Activated gamma-delta T cell treated with Interleukin-2 at 50 U/mL for 16 hours (primary cell): ENCODE measurements at places on chromosomes 6 and 20.

- no peak for DNase-seq
These were observed 229.4 kb upstream of the CEP162 start for GRCh38 chr6:84456803-84457202.

GRCh38 chr6:30742316-30743098, at the start of gene FLOT1:
FLOT1 (minus strand) TSS chr6:30742687; CDS start chr6:30742189, 498 bp downstream.
- DNase-seq: peak; percentile 86

- DNase-seq: no peak
These were observed 545 bp downstream of the FNDC1 start for GRCh38 chr6:159169557-159170332.

DNA sequence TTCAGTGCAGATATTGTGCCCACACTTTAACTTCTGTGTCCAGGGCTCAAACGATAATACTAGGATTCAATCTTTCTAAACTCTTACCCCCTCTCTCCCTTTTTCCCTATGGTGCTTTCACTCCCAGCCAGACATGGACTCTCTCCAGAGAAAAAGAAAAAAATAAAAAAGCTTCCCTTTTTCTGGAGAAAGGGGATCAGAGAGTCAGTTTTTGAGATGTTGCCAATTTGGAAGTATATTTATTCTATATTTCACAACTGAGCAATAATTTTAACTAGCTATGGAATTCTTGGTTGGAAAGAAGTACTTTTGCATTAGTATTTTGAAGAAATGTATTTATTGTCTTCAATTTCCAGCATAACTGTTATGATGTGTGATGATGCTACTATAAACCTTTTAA, 72.2 kb upstream of the ZFP64 start:
- no peak for DNase-seq

- DNase-seq: no peak
These were observed 44.7 kb downstream of the FRK start for GRCh38 chr6:116015983-116016382.

- DNase-seq: no peak
These were observed 33.4 kb upstream of the ZMYND8 start for GRCh38 chr20:47389867-47390347.

GRCh38 chr6:161444464-161444863, 170.6 kb upstream of the AGPAT4 start:
- no peak for DNase-seq

DNA sequence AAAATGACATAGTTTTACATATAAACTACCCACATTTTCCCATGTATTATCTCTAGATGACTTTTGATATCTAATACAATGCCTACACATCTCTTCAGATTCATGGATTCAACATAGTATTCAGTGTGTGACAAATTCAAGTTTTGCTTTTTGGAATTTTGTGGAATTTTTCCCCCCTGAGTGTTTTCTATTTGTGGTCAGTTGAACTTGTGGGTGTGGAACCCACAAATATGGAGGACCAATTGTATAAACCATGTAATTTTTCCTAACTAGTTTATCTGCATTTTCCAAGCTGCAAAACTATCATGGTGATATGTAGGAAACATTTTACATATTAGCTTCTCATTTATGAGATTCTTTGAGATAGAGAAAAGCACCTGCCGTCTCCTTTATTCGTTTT, 374.3 kb upstream of the SOX4 start:
- DNase-seq: no peak

- no peak for DNase-seq
These were observed 57.5 kb downstream of the LIN28B start for GRCh38 chr6:105014448-105014847.

DNA sequence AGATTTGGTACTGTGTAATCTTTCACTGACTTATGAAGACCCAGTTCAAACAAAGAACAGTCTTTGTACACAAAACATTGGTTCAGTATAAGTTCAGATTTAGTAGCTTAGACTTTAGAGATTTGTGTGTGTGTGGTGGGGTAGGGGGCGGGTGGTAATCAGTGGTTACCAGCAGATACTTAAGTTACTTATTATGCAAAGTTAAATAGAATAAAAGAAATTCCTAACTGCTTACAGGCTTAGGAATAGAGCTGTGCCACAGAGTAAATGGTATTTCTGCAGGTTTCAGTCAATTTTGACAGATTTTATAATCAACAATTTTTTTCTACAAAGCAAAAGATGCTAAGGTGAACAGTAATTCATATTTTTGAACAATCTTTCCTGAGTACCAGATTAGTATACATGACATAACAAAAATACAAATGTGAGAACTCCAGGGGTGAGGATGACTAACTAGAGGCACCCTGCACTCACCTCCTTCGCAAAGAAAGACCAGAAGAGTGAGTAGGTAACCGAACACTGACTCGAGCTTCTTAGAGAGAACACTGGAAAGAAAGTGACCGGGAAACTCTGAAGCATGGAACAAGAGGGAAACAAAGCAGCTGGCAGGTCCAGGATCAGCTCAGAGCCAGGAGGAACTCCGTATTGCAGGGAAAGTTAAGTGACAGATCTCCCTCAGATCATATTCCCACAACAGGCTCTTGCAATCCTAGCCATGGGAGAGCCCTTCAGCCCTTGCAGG, 560.6 kb downstream of the COL12A1 start:
- DNase-seq: no peak

DNA sequence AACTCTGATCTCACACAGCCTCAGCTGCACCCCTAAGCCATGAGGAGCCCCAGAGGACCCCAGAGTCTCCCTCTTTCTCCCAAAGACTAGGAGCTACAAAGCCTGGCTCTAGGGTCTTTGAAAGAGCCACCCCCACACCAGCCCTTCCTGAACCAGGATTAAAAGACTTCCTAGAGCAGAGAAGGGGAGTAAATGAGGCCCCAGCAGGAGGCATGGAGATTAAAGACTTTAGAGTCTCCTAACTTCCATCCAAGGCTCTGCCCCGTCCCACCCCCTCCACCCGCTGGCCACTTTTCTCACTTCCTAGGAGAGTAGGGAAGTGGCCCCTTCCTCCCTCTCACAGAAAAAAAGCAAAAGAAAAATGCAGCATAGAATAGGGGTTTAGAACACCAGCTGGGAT, 1.7 kb downstream of the PREX1 start:
- no peak for DNase-seq

DNA sequence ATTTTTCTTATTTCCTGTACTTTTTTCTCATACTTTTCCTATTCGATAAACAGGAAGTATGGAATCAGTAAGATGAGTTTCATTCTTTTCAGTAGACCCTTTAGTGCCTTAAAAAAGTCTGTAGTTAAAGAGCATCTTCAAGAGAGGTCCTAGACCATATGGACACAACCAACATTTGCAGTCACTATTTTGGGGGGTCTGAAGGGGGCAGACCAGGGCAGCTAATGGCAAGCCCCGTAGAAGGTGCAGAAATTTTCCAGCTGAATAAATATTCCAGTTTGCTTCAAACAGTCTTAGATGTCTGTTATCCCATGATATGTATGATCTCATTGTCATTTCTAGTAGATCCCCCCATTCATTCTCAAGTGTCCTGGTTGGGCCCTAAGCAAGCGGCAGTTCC, 52.8 kb downstream of the MAP3K5 start:
- no peak for DNase-seq

DNA sequence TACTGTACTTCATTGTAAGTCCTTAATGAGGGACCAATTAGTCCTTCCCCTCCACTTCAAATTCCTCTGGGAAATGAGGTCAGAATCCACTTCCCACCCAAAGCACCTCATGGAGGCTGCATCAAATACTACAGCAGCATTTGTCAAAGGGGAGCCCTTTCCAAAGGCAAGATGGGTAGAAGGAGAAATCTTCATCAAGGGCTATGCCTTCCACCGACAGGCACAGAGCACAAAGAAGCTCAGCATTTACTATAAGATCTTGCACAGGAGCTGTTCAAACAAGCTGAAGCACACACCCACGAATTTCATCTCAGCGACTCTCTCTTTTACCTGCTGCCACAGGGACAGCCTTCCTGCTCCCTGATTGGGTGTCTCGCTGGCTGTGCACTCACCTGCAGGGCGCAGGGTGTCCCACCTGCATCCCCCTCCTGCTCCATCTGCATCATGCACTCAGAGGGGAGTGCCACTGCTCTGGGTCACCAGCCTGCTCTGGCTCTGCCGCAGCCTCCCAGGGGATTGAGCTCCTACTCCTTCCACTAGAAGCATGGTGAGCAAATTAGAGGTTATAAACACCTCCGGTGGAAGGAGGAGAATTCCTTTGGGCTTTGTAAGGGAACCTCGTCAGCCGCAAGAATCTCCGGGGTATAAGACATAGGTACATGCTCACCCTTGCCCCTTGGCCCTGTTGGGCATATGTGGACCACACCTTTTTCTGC, 164.5 kb downstream of the ATXN1 start:
- DNase-seq: no peak

- no peak for DNase-seq
These were observed 138.8 kb downstream of the HFE start for GRCh38 chr6:26225848-26226578.

- DNase-seq: no peak
These were observed 8.4 kb upstream of the IGF2R start for GRCh38 chr6:159960485-159960884.

- DNase-seq: no peak
These were observed 229.6 kb downstream of the EYA2 start for GRCh38 chr20:47124181-47124717.

DNA sequence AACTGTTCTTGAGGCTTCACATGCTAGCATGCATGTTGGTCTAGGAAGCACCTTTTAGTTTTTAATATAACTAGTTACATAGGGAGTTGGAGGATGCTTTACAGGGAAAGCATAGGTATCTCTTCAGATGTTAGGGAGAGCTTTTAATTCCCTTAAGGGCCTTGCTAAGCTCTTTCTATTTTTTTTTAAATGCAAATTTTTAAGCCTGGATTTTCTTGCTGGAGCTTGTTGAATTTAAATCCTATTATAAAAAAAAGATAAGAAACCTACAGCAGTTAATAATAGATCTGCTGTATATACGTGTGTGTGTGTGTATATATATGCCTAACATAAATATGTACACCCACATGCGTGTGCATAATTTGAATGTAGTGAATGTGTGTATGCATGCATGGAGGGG, 79.0 kb downstream of the FIG4 start:
- no peak for DNase-seq

DNA sequence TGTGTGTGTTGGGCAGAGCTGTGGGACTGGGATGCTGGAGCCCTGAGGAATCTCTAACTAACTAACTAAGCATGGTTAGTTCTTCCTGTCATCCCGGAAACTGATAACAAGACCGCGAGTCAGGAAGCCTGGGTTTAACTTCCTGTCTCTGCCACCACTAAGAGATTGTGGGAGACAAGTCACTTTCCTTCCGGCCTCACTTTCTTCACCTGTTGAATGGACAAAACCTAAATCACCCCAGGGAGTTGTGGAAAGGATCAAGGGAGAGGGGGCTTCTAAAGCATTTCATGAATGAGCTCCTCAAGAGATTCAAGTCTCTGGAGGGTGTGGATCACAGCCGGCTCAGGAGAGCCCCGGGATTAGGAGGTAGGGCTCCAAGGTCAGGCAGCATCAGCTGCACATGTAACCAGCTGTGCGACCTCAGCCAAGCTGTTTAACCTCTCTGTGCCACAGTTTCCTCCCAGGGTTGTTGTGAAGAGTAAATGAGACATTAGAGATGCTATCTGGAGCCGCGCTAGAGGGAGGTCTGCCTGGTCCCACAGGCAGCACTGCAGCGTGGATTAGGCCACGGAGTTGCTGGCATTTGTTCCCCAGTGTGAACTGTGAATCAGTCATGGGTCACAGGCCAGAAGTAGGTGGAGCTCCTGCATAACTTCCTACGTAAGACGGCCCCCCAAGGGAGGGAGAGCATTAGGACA, 105.1 kb downstream of the TOX2 start:
- DNase-seq: peak; percentile 34

GRCh38 chr6:158622545-158623190, 21.9 kb downstream of the DYNLT1 start:
- no peak for DNase-seq

- DNase-seq: no peak
These were observed 66.3 kb downstream of the ATXN1 start for GRCh38 chr6:16694781-16695578.

DNA sequence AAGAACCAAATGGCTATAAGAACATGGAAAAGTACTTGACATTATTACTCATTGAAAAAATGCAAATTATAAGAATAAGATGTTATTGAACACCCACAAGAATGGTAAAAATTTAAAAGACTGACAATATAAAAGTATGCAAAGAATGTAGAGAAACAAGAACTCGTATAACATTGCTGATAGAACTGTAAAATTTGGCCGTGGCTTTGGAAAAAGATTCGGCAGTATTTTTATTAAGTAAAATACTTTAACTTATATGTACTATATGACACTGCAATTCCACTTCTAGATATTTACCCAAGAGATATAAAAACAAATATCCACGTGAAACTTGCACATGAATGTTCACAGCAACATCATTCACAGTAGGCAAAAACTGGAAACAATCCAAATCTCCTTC, 239.2 kb downstream of the TPBG start:
- no peak for DNase-seq

DNA sequence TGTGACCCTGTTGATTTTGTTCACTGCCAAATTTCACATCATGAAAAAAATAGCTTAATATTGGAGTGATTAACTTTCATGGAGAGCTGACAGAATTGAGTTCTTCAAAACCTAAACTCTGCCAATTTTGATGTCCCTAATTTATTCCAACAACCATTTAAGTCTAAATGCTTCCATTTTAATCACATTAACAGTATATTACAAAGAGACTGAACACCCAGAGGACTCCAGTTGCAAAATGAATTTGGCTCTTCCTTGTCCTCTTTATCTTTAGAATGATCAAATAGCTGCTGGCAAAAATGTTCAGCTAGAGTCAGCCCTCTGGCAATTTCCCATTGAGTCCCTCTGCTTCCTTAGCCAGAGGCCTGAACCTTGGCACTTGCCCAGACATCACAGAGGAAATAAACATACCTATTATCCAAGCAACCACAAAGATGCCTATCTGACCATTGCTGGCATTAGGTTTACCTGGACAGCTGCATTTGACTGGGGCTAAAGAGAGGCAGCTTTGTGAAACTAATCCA, 299.0 kb upstream of the STXBP5 start:
- no peak for DNase-seq

- no peak for DNase-seq
These were observed 7.2 kb downstream of the PKIG start for GRCh38 chr20:44589537-44589936.

DNA sequence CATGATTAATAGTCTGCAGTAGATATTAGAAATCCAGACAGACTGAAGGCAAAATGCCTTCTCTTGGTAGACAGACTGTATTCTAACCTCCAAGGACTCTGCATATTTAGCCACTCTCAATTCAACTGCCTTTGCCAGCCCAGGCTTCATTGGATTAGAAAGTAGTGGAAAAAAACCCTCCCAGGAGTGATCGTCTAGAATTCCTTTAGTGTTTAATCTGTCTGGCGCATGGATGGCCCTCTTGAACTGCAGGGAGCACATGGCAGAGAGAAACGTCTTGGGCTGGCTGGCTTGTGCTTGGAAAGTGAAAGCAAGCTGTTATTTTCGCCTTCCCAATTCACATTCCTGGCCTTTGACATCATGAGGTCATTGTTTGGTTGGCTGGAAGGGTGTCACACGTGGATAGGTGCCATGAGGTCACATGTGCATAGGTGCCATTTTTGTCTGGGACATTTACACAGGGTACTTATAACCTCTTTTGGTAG, 30.9 kb upstream of the NEDD9 start:
- DNase-seq: no peak
